ENCODE measurements at places on chromosomes 12 and 14.
A peak's percentile ranks its signal among the peaks of the same experiment; 100 is the strongest.

GRCh38 chr14:75934998-75935628 is 46.7 kb downstream of the TGFB3 start:
- DNase-seq, result peak; percentile 28

GRCh38 chr14:69441948-69442347 is 42.6 kb upstream of the PLEKHD1 start:
- no peak for DNase-seq

GRCh38 chr12:121352682-121353018 is 439 bp upstream of the ANAPC5 start:
- no peak for DNase-seq

DNA sequence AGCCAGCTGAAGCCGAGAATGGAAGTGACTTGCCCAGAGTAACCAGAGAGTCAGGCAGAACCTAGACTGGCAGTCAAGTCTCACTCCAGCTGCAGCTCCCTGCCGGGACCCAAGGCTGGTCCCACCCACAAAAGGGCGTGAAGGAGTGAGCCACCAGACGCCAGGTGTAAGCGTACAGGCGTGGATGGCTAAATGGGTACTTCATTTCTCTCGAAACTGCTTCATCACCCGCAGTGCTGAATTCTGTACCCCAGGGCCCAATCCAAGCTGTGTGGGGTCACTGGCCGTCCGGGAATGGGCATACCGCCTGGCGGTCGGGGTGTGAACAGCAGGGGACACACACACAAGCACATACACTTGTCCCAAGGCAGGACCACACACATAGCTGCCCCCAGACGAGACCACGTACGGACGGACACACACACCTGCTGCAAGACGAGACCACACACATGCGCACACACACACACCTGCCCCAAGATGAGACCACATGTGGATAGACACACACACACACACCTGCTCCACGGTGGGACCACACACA is 34.8 kb downstream of the DEGS2 start:
- no peak for DNase-seq

GRCh38 chr12:25054783-25055144 is 105.9 kb upstream of the BCAT1 start:
- DNase-seq, result peak; percentile 43

DNA sequence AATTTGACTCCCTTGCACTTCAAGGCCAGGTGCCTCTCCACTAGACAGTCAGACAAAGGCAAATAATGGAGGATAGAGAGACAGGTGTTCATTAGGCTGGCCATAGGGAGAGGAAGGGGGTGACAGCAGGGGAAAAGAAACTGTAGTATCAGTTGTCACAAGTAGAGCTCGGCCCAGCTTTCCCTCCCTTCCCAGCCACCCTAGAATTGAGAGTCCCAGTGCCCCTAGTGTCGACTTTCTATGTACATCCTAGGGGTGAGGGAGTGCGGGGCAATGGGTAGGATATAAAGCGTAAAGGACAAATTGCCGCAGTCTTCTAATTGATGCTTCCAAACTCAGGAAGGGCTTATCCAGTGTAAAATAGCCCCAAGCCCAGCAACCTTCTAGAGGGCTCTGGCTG is 39.0 kb downstream of the BAZ2A start:
- no peak for DNase-seq

DNA sequence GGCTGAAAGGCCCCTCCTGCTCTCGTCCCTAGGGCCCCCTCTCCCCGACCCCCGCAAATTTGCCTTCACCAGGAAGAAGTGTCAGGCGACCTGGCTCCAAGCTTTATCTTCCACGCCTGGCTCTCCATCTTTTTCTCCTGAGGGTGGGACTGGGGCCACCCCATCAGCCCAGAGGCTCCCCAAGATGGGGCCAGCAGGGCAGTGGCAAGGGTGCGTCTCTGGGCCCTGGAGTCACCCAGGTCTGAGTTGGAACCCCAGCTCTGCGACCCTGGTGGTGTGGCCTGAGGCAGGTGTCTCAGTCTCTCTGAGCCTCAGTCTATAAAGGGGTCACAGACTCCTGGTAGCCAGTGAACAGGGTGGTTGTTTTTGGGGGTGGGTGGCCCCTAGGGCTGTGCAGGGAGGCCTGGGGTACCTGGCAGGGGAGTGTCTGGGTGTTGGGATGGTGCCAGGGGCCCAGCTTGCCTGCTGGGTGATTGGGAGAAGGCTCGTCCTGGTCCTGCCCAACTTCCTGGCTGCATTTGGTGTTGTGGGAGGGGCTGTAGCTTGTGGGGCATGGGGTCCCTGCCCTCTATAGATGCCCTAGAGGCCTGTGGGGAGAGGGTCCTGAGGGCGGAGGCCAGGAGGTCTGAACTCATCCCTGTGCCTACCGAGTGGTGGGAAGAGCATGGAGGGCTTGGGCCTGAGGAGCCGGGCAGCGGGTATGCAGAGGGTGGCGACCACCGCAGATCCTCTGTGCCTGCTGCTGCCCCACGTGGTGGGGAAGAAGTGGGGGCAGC is 7.6 kb downstream of the KIF26A start:
- DNase-seq, result no peak
